ENCODE measurements at places on chromosomes 13 and 19. TPM values are rescaled to one million over a fixed set of nuclear protein-coding genes. Genes with fewer than 3 reads are reported as not detected.

The NLRP11 gene
- total RNA-seq = 0.01 TPM

The SHISA2 gene
- total RNA-seq = not detected

The VSTM1 gene
- total RNA-seq = 0.50 TPM

The TMEM145 gene
- total RNA-seq = 3.0 TPM

The ZFP28 gene
- total RNA-seq = 3.8 TPM

The SPACA7 gene
- total RNA-seq = not detected

The KRTDAP gene
- total RNA-seq = not detected

The MBD3L2B gene
- not detected for total RNA-seq

The ZNF544 gene
- total RNA-seq = 18.3 TPM

The KCNK6 gene
- 4.0 TPM for total RNA-seq

The SPTBN4 gene
- total RNA-seq = 0.67 TPM

The TYK2 gene
- 38.1 TPM for total RNA-seq

The ZNF829 gene
- total RNA-seq = 0.39 TPM

The SIGLEC11 gene
- total RNA-seq = 0.09 TPM

The SHC2 gene
- total RNA-seq = 0.93 TPM

The ECSIT gene
- total RNA-seq = 29.6 TPM

The ZNF888 gene
- total RNA-seq = not detected

The MFSD12 gene
- total RNA-seq = 142 TPM

The FBXO27 gene
- 3.5 TPM for total RNA-seq

The LILRA2 gene
- total RNA-seq = not detected

The C1QTNF9 gene
- total RNA-seq = not detected

The NEK5 gene
- not detected for total RNA-seq

The CASP14 gene
- not detected for total RNA-seq

The ZNF77 gene
- total RNA-seq = 1.4 TPM

The SIGLEC12 gene
- not detected for total RNA-seq

The GIPR gene
- total RNA-seq = 2.0 TPM

The FXYD5 gene
- 219 TPM for total RNA-seq

The ZNF554 gene
- total RNA-seq = 0.91 TPM

The CSNK1G2 gene
- total RNA-seq = 33.7 TPM

The ZSWIM9 gene
- total RNA-seq = 7.4 TPM

The LYPD3 gene
- 0.22 TPM for total RNA-seq

The KLK5 gene
- total RNA-seq = 0.09 TPM

The FFAR2 gene
- 0.02 TPM for total RNA-seq

The ANGPTL8 gene
- not detected for total RNA-seq

The NFKBIB gene
- 104 TPM for total RNA-seq

The MCEMP1 gene
- total RNA-seq = not detected

The SRRM5 gene
- total RNA-seq = 0.73 TPM

The NCAN gene
- 0.08 TPM for total RNA-seq

The CBARP gene
- total RNA-seq = 4.3 TPM

The CYP4F12 gene
- total RNA-seq = 2.5 TPM

The LSR gene
- 10.2 TPM for total RNA-seq

The C19orf67 gene
- total RNA-seq = not detected

The SULT2B1 gene
- 15.6 TPM for total RNA-seq

Data from A549 treated with AZD2906 at 1 μM for 4 hours (cell line).